ENCODE measurements at places on chromosomes 1 and 21.
A peak's percentile ranks its signal among the peaks of the same experiment; 100 is the strongest.

- DNase-seq, result peak; percentile 57
These were observed 382 bp downstream of the GPBP1L1 start for GRCh38 chr1:45686015-45686287.

GRCh38 chr1:115624859-115625258 lies 16.9 kb upstream of the VANGL1 start:
- DNase-seq, result peak; percentile 5

DNA sequence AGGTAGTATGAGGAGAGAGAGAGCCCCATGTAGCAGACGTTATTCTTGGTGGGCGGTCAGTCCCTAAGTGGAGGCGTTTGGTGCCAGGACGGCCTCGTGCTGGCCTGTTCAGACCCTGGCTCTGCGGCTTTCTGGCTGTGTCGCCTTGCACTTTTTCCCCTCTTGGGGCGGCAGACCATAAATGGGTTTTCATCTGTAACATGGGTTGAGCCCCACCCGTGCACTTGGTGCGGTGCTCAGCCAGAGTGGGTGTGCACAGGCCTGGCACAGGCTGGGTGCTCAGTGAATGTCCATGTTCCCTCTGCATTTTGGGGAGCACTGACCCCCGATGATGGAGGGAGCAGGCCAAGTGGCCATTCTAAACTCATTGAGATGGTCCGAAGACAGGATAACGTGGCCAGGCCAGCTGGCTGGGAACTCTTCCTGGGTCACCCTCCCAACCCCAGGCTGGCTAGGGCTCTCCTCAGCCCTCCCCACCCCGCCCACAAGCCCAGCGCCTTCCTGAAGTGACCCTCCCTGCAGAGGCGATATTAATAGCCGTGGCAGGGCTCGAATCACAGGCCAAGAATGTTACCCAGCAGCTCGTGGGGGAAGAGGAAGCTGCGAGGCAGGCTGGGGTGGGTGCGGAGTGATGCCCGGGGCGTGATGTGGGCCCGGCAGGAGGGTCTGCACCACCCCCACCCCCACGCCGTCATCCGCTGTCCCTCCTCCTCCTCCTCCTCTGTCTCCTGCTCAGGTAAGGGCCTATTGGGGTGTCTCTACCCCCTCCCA lies 78.5 kb downstream of the ARHGEF10L start:
- no peak for DNase-seq

- no peak for DNase-seq
These were observed 13.1 kb upstream of the KCNQ4 start for GRCh38 chr1:40770296-40771070.
